Activated naive CD4-positive, alpha-beta T cell treated with anti-CD3 and anti-CD28 coated beads, Interleukin-2, amount 50 U/mL, for 72 hours (primary cell): ENCODE measurements at places on chromosomes 12 and 14. TPM values are rescaled to one million over a fixed set of nuclear protein-coding genes. Genes with fewer than 3 reads are reported as not detected.

The TEX52 gene
- total RNA-seq: 0.43 TPM

The PTGER2 gene
- 2.5 TPM for total RNA-seq

The LRRK2 gene
- not detected for total RNA-seq

The DNAJC22 gene
- total RNA-seq: 0.06 TPM

The GPR84 gene
- 2.0 TPM for total RNA-seq

The LPAR5 gene
- 5.1 TPM for total RNA-seq

The TPH2 gene
- total RNA-seq: not detected

The SLC35E3 gene
- total RNA-seq: 5.3 TPM

The SERPINA9 gene
- total RNA-seq: not detected

The DLK1 gene
- total RNA-seq: not detected

The DCAF11 gene
- total RNA-seq: 66.7 TPM

The ORAI1 gene
- total RNA-seq: 23.0 TPM

The RPL10L gene
- total RNA-seq: not detected

The NPC2 gene
- total RNA-seq: 54.9 TPM

The C12orf60 gene
- total RNA-seq: 2.6 TPM

The ASB2 gene
- total RNA-seq: 12.9 TPM

The NGB gene
- total RNA-seq: not detected

The ERP27 gene
- total RNA-seq: 5.0 TPM

The UNC119B gene
- total RNA-seq: 24.3 TPM

The CLEC2A gene
- total RNA-seq: not detected

The RASSF3 gene
- 23.4 TPM for total RNA-seq

The LMNTD1 gene
- not detected for total RNA-seq

The C12orf54 gene
- not detected for total RNA-seq

The PIWIL1 gene
- total RNA-seq: not detected

The BTG1 gene
- 266 TPM for total RNA-seq

The PRKD1 gene
- not detected for total RNA-seq

The DBX2 gene
- total RNA-seq: not detected

The RPS6KL1 gene
- total RNA-seq: 1.1 TPM

The PZP gene
- total RNA-seq: not detected

The TMEM132D gene
- not detected for total RNA-seq

The ALDH6A1 gene
- 20.9 TPM for total RNA-seq

The NYNRIN gene
- total RNA-seq: 0.02 TPM

The AQP2 gene
- total RNA-seq: not detected

The VASH1 gene
- 1.8 TPM for total RNA-seq

The GYS2 gene
- total RNA-seq: not detected

The RNASE2 gene
- total RNA-seq: not detected
